ENCODE measurements at places on chromosomes 4 and X.

DNA sequence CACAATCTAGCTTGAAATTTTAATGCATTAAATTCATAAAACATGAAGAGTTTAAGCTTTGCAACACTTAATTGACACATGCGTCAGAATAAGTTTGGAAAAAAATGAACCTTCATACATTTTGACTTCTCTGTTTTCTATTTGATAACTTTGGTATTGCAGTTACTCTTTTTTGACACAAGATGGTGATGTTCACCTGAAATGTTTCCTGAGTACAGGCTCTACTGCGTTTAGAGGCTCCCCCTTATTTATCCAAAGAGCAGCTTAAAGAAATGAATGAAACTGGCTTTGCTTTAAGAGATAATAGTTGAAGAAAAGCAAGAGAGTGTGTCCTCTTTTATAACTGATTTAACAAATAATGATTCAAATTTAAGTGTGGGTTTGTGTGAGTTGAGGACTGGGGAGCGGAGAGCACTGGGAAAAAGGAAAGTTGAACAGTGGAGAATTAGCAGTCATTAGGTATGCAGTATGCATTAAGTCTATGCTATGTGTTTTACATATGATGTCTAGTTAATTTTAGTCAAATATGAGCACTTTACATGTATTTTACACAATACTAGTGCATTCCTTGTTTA is 180.6 kb upstream of the NUDT6 start:
- DNase-seq = no peak

DNA sequence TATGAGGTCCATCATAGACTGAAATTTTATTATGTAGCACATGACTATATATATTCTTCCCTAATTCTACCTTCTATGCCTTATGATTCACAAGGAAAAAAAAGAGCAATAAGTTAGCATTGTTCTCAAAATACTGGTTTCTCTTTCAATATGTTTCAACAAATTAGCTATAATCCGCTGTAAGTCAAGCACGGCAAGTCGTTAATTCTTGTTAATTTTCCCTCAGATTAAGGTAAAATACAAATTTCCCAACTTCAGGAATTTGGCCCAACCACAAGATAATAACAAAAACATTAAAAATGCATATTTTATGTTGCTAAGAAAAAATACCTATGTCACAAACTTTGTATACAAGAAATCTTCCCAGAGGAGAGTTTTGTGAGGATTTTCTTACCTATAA is 296.5 kb upstream of the GALNTL6 start:
- DNase-seq = no peak

- DNase-seq = no peak
These were observed 14.0 kb downstream of the RTL5 start for GRCh38 chrX:72117636-72118210.

GRCh38 chrX:140971099-140971795 is 31.1 kb upstream of the SPANXB1 start:
- no peak for DNase-seq

DNA sequence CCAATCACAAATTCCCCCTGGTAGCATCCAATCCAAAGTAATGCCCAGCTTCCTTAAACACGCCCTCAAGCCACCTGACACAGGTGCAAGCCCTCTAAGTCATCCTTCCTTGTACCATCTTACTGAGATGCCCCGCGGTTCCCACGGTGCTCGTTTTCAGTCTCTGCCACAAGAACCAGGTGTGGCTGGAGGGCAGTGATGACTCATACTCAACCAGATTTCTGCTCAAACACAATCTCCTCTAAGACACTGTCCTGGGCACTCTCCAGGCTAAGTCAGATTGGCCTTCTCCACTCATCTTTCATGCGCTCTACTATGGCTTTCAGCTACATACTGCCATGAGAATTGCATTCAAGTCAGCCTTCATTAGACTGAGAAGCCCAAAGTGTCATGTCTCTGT is 3.5 kb downstream of the SH3KBP1 start:
- DNase-seq = no peak

DNA sequence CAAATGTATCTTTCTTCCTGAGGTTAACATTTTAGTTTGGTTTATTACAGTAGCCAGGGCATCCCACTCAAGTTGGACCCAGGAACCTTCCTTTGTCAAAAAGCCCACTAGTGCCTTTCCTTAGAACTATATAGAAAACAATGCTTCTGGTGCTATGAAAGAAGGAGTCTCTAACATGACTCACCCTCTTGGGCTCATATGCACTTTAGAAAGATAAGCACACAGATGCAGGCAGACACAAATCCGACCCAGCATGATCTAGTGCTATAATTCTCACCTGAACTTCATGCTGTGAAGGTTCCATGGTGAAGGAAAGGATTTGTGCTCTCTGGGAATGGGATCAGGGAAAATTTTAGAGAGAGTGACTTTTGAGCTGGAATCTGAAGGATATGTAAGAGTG is 289.4 kb downstream of the ANKRD50 start:
- DNase-seq = no peak

GRCh38 chrX:34956916-34957315 is 14.3 kb downstream of the FAM47B start:
- DNase-seq = no peak

GRCh38 chrX:11953615-11954014 is 184.7 kb upstream of the FRMPD4 start:
- DNase-seq = no peak

DNA sequence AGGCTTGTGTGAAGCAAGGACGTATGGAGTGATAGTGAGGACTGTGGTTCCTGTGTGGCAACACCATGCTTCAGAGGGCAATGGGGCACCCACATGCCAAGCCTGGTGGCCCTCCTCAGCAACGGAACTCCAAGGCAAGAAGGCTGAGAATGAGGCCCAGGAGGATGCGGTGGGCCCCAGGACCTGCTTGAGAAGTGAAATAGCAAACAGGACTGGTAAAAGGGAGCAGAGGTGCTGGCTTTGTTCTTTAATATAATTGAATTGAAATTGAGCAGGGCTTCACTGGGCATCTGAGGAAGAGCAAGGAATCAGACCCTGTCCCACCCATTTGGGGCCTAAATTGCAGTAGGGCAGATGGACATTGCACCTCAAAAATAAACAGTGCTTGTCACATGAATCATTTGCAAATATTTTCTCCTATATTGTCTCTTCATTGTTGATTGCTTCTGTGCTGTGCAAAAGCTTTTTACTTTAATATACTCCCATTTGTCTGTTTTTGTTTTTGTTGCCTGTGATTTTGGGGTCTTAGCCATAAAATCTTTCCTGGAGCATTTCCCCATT is 2.3 kb downstream of the TMEM187 start:
- DNase-seq = no peak

DNA sequence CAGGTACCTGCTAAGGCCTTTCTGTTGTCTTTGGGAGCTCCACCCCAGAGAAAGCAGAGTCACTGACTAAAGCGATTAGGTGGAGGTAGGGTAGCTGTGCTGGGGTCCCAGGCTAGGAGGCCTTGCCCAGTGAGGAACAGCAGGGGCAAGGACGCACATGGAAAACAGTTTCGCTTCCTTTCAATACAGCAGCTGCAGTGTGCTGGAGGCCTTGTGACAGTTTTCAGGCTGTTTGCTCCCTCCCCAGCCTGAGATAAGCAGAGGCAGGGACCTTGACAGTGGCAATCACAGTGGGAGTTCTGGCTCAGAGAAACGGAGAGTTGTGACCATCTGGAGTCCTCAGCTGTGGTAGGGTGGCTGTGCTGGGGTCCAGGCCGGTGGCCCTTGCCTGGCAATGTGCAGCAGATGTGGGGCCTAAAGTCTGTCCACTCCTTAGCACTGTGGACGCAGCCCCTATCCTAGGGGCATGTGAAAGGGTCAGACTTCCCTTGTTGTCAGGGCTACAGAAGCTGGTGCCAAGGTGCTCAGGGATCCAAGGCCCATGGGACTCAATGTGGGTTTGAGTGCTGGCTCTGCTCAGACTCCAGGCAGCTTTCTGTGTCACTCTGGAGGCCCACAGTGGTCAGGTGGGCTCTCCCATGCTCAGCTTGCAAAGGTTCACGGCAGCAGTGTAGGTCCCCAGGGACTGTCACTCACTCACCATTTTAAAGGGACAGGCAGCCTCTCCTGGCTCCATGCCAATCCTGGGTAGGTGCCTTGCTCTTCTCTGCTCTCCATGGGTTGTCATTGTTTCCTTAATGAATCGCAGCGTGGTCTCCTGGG is 534.9 kb upstream of the FMR1 start:
- no peak for DNase-seq

DNA sequence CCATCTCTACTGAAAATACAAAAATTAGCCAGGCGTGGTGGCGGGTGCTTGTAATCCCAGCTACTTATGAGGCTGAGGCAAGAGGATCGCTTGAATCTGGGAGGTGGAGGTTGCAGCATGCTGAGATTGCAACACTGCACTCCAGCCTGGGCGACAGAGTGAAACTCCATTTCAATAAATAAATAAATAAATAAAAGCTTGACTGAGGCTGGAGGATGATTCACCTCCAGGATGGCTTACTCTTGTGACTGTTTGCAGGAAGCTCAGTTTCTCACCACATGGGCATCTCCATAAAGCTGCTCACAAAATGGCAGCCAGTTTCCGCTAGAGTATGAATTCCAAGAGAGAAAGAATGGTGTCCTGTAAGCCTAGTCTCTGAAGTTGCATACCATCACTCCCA is 191.7 kb upstream of the EDNRA start:
- DNase-seq = no peak

GRCh38 chrX:10534611-10535010 is 85.8 kb downstream of the MID1 start:
- DNase-seq = no peak

DNA sequence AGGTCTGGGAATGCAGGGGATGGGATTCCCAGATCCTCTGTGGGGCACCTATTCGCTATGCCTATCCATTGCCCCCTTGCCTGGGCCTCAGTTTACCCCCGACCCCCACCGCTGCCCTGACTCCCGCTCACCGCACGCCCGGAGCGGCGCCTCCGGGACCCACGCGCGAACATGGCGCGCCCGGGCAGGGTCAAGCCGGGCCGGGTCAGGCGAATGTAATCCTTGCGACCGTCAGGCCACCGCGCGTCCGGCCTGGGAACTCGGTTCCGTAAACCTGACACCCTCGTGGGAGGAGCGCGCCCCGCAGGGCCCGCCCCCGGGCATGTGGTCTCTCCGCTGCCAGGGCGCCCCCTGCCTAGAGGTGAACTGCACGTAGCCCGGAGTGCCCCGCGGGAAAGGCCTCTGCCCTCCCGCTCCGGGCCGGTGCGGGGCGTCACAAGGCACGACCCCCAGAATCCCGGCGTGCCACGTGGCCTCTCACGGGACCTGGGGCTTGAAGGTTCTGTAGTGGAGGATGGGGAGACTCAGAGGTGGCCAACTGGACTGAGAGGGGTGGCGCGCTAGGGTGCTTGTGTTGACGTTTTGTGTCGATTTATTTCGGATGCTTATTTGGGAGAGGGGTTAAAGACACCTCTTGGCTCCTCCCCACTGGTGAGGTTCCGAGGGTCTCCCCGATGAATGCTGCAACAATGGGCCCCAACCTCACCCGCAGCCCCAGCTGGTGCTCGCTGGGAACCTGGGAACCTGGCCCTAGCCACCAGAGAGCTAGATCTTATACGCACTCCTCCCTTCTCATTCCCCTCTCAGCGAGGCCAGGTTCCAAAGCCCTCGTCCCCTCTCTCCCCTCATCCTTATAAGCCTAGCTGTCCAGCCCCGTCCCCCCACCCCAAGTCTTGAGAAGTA is at the start of gene PRICKLE3:
Gene PRICKLE3, minus strand, starts transcription at position 249 of the 903 bp plus-strand sequence. Its CDS starts 76 bp downstream, at position 173.
- peak; percentile 55 for DNase-seq

DNA sequence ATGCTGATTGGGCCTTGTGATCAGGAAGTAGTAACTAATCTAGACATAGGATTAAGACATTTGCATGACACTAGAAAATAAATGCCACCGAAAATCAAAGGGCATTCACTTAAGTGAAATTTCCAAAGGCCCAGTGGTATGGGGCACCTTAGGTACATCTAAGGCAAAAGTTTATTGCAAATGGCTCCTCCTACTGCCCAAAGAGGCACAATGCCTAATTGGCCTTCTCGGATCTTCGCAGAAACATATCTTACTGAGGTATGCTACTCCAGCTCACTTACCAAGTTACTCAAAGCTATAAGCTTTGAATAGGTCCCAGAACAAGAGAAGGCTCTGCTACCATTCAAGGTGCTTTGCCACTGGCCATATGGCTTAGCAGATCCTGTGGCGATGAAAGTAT is 174.8 kb upstream of the CXCL13 start:
- no peak for DNase-seq

DNA sequence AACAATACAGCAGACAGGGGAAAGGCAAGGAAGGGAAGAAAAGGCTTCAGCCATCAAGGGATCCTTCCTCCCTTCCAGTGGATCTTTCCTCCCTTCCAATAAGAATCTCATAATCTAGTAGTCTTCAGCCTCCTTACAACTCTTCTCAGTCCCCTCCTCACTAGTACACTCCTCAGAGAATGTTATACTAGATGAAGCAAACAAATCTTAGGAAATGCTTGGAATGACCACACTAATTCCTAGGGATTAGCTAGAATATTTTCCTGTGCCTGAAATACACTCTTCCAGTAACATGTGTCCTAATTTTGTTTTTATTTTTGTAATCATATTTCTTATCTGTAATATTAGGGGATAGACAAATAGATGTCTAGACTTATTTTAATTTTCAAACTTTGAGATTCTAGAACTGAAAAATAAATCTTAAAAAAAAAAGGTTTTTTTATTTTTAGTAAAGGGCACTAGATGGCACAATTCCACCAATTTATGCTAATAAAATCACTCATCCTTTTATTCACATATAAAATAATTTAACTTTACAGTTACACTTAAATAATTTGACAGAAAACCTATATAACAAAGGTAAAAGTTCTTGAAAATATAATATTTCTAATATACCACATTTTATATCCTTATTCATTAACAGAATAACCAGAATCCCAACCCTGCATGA is 7.0 kb upstream of the STPG2 start:
- no peak for DNase-seq

GRCh38 chrX:108028854-108029253 is 16.0 kb upstream of the VSIG1 start:
- no peak for DNase-seq

DNA sequence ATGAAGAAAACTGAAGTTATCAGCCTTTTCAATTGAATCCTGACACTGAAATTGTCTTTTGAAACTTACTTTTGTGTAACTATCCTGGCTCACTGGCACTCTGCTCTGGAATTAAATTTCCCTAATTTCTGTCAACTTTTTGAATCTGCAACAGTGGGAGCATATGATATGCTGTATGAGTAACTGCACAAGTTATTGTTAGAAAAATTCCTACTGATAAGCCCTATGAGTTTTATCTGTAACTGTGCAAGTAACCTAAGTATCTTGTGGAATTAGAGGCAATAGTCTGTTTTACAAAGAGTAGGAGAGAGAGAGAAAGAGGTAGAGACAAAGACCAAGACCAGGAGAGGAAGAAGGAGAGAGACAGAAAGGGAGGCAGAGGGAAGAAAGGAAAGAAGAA is 9.2 kb upstream of the HPGD start:
- no peak for DNase-seq

Data from activated CD4-positive, alpha-beta T cell treated with anti-CD3 and anti-CD28 coated beads for 1 hour (primary cell).